Kidney tubule cell (primary cell): ENCODE measurements at places on chromosomes 2 and 18.

DNA sequence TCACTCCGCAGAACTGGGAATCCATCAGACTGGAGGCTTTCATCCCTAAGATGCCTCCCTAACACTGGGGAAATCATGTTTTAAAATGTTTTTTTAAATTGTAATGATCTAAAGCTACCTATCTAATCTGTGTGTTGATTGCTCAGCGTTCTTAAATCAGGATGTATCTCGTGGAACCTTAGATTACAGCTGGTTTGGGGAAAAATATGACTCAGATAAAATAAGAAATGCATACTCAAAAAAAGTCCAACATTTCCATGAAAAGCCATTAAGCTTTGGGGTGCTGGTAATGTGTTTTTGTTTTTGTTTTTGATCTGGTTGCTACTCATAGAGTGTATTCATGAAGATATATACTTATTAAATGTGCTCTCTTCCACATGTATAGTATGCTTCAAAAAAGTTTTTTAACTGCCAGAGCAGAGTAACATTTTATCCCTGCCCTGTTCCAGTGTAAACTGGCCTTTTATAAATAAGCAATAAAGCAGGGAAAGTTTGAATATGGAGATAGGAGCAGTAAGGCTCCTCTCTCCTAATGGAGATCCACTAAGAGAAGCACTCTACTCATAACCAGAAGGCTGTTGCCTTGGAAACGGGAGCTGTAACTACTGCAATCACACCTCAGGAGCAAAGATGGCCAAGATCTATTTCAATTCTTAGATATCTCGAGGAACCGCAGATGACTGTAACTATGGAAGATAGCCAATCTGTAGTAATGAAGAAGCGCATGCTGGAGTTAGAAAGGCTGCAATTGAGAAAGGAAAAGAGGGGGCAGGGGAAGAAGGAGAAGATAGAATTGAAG, 41.6 kb downstream of the ANKRD44 start:
- no peak for DNase-seq

- peak; percentile 82 for DNase-seq
These were observed 47.1 kb downstream of the SLC4A1AP start for GRCh38 chr2:27710640-27711430.

DNA sequence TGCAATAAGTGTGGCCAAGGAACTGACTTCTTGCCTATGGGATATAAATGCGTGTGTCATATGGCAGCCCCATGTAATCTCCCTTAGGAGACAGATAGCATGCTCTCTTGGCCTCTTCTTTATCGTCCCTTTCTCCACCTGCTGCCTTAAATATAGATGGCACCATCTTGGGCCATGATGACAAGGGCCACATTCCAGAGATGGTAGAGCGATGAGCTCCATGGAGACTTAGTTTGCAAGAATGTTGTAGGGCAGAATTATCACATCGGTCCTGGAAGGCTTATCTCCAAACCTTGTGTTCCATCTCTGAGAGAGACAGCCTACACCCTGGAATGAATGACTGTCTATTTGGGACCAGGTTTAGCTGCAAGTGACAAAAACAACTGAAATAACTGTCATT, 536.7 kb downstream of the TNS1 start:
- peak; percentile 4 for DNase-seq

- no peak for DNase-seq
These were observed 254.3 kb downstream of the CAMKMT start for GRCh38 chr2:44615950-44616518.

- DNase-seq, result no peak
These were observed 2.8 kb upstream of the EFR3B start for GRCh38 chr2:25039126-25039525.

DNA sequence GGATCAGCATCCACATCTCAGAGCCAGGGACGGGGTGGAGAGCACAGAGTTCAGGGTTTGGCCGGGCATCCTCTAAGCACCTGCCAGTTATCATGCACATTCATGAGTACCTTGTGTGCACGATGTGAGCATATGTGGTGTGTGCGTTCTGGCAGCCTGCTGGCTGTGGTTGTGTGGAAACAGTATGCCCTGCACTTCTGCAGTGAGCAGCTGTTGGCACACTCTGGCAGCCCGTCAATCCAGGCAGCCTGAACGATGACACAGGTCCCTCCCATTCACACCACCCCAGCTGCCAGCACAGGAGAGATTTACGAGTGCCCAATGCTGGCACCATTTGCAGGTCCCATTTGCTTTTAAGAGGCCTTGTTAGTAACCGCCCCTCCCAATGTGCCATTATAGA, 74.2 kb downstream of the CD8B2 start:
- no peak for DNase-seq

DNA sequence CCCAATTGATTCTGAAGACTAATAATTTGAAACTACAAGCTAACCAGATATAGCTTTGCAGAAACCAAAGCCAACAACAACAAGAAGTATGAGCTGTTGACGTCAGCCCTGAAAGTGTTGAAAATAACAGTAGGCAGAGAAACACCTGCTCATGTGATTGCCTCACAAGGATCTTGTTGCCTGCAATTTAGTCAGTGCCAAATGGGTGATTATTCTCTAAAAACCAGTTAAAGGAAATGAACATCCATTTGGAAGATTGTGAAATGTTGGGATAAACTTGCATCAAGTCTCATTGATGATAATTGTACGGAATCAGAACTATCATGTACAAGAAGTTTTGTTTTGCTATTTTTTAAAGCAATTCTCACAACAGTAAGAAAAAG, 2.8 kb downstream of the CYTIP start:
- no peak for DNase-seq

DNA sequence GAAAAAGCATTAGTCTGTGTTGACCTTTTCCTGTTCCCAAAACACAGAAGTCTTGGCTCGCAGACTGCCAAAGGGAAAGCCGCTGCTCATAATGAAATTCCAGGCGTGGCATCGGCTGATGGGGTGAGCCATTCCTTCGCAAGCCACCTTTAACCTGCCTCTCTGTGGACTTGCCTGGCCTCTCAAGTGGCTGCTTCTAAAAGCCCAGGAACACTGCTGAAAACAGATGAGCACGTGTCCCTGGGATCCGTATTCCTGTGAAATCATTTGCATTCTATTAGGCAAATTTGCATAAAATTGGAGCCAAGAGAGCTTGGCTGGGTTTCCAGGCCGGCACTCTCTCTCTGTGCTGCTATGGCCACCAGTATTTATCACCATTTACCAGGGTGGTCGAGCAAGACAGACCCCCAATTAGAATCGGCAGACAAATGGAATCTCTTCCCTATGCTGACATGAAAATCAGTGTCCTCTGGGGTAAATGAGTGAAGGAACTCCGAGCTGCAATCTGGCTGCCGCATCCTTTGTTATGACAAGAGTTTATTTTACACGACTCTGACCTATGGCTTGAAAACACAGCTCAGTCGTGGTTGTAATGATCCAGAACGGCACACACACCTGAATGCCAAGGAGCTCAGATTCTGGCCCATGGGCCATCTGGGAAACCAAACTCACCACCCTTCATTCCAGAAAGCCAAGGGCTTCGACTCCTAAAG, 21.7 kb downstream of the BCL2 start:
- peak; percentile 61 for DNase-seq

DNA sequence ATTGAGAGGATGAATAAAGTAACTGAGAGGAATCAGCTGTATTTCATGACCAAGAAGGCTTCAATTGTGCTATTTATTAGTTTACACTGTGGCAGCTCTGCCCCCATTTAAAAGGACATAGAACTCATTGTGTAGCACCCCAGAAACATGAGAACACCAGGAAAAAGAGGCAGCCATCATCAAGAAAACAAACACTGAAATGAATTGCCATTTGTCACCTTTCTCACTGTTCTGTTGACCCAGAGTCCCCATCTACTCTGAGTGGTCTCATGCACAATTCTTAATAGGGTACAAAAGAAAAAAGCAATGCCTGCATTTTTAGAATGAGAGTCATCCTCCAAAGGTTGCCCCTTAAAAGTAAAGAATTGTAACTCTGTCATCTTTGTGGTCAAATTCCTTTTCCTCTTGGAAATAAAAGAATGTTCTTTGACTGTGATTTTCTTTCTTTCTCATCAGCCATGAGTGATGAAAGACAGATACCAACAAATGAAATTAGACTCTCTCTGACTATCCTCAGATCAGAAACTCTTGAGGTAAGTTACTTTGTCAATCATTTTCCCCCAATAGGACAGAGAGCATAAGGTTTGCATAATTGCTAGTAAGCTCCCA, 1941.9 kb upstream of the PIK3C3 start:
- DNase-seq, result peak; percentile 9

GRCh38 chr2:124027182-124027581, 2.1 kb downstream of the CNTNAP5 start:
- DNase-seq, result peak; percentile 60

DNA sequence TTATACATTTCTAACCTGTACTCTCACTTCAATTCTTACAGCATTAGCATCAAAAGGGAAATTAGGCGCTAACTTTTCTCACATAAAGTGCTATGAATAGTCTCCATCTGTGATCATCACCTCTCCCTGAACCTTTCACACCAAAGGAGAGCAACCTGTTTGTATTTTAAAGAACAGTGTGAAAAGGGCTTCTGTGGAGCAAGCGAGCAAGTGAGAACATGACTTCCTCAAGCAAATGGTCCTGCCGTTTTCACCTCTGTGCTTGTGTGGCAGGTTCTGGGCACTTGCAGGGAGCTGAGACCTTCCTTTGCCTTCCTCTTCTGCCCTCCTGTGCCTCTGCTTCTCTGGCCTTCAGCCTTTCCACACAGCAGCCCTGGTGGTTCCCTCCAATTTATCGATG, 51.9 kb downstream of the TGFA start:
- no peak for DNase-seq

- DNase-seq, result no peak
These were observed 56.0 kb upstream of the MEX3C start for GRCh38 chr18:51253476-51253875.

- no peak for DNase-seq
These were observed 33.1 kb downstream of the EN1 start for GRCh38 chr2:118814368-118814767.

DNA sequence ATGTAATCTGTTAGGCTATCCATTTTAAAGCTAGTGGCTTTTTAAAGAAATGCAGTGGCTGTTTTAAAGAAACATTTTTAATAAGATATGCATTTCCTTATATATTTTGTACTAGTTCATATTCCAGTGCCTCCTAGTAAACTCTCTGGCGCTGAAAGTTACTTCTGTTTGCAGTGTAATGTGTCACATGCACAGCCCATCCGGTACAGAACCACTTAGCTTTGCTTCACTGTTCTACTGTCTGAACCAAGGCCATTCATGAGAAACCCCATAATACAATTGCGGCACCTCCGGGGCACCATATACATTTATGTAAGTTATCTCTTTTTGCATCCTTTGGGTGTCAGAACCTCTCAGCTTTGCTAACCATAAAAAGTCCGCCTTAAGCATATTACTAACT, 114.6 kb upstream of the KCTD1 start:
- no peak for DNase-seq

GRCh38 chr18:57569133-57569532, 17.4 kb downstream of the FECH start:
- DNase-seq, result no peak

DNA sequence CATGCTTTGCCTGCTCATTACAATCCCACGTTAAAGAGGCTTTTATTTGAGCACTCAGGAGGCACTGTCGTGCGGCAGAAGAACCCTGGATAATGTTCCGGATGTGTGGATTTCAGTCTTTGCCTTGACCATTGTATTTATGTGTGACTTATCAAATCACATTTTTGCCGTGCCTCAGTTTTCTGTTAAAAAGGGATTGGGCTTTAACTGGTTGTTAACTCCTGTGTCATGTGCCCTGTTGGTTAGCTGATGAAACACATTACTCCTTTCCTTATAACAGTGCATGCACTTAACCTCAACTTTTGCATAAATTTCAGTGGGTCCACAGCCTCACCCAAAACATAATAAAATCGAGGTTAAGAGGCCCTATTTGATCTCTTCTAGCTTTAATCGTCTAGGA, 52.7 kb downstream of the NAB1 start:
- peak; percentile 47 for DNase-seq

DNA sequence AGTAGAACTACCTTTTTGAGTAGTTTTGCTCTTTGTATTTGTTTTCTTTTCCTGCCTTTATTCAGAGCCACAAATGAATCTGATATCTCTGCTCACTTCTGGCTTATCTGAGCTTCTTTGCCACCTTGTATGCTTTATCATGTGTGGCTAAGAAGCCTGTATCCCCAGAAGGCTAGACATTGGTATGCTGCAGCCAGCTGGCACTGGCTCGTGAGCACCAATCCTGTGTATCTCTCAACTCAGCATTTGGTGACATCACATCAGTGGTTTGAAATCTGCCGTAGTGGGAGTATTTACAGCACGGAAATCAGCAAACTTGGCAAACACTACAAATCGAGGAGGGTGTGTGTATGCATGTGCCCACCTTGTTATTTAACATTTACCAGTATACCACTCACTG, 183.7 kb upstream of the LHCGR start:
- no peak for DNase-seq

DNA sequence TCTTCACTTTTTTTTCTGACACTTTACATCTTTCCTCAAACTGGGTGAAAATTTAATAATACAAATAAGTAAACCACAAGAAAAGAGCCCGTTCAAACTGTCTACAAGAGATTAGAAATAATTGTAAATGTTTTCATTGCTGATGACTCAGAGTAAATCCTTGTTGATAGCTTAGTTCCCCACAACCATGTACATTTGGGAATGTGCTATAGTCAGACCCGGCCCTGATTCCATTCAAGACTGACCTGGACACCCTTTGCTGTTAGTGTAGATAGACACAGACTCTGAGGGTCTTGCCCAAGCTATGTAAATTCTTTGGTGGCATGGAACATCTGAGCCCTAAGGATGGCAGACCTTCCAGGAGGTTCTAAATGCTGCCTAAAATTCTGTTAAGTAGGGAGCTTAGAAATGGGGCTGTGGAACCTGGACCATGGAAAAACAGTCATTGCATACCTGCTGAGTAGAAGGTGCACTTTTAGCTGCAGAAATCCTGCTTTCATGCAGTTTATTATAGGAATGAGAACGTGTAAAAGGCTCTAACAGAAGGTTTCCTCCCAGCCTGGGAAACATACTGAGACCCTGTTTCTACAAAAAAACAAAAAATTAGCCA, 3.7 kb downstream of the MALT1 start:
- no peak for DNase-seq

GRCh38 chr2:26605195-26605998, 35.8 kb downstream of the CIB4 start:
- peak; percentile 58 for DNase-seq

- DNase-seq, result no peak
These were observed 30.8 kb upstream of the ONECUT2 start for GRCh38 chr18:57404345-57404744.
